ENCODE measurements at places on chromosomes 13 and 19. TPM values are rescaled to one million over a fixed set of nuclear protein-coding genes. Genes with fewer than 3 reads are reported as not detected.

- H3K27me3 ChIP-seq, result no peaks in the 10 kb centered on the region
- no peak overlapping the region for H3K27ac ChIP-seq
- DNase-seq, result peak; percentile 88
- no peak overlapping the region for H3K4me3 ChIP-seq
- H3K4me1 ChIP-seq, result peaks cover 11% of the 10 kb centered on the region
- no peaks in the 10 kb centered on the region for H3K36me3 ChIP-seq
Measured at GRCh38 chr19:54390942-54391577, 24.2 kb upstream of the TTYH1 start.

GRCh38 chr13:95056266-95056665, 245.0 kb downstream of the ABCC4 start:
- no peaks in the 10 kb centered on the region for H3K27me3 ChIP-seq
- no peak overlapping the region for H3K4me3 ChIP-seq
- H3K4me1 ChIP-seq, result no peaks in the 10 kb centered on the region
- no peak overlapping the region for H3K27ac ChIP-seq
- DNase-seq, result no peak

DNA sequence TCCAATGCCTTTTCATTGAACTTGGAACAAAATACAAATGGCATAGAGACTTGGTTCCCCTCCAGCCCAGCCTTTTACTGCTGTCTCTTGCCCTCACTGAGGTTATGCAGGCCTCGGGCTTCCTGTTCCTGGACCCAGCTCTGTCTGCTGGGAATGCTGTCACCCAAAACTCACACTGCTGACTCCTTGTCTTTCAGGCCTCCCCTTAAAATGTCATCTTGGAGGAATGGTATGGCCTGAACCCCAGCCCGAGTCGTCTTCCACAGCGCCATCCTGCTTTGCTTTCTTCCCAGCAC, 9.7 kb upstream of the ANKRD10 start:
- DNase-seq, result no peak
- H3K4me3 ChIP-seq, result no peak overlapping the region
- no peaks in the 10 kb centered on the region for H3K36me3 ChIP-seq
- peaks cover 22% of the 10 kb centered on the region for H3K4me1 ChIP-seq
- no peaks in the 10 kb centered on the region for H3K27me3 ChIP-seq

Gene LRRC4B
- total RNA-seq, result not detected

DNA sequence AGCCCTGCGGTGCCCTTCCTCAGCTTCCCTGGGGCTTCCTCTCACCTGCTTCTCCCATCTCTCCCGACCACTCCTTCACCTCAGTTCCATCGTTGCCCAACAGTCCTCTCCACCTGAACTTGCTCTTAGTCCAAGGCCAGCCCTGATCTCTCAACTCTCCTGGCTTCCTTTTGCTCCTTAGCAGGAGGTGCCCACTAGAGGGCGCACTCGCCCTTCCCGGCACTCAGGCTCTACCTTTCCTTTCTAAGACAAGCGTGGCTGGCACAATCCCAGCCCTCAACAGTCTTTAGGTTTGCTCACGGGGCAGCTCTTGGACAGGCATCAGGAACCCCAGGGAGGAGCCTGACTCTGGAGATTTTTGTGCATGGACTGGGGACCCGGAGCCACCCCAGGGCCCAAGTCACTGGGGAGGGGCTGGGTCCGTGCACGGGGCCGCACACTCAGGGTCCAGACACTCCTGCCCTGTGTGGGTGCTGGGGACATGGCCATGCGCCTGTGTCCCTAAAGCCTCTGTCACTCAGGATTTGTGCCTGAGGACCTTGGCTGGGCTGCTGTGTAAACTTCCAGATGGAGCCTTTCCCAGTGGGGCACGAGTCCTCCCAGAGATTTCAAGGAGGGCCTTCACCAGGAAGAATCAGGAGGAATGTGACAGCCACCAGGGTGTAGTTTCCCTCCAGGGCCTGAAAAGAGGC, 12.1 kb upstream of the CEACAM8 start:
- no peak overlapping the region for H3K27ac ChIP-seq
- DNase-seq, result peak; percentile 87
- H3K36me3 ChIP-seq, result no peaks in the 10 kb centered on the region
- H3K27me3 ChIP-seq, result no peaks in the 10 kb centered on the region
- H3K4me3 ChIP-seq, result no peak overlapping the region

DNA sequence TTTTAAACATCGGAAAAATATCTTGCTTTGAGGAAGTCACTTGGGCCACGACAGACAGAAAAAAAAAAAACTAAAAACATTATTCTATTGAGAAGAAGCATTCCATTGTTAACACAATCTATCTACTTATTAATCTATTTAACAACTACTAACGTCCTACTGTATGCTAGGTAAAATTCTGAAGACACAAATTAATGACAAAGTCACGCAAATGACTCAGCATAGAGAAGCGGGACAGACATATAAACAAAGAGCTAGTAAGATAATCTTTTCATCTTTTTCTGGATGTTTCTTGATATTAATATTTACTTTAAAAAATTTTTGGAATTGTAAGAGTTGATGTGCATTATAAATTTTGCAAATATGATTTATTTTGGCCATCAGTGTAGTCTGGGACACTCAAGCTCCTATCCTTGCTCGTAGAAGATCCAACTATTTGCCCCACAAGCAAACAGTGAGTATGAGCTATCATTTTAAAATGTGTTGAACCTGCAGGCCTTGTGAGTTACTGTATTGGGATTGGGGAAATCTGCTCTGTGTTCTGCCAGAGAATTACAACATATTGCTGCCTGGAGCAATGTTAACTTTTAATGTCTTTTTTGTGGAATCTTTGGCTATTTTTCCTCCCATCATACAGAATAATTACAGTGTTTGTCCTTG, 109.1 kb downstream of the PCDH9 start:
- DNase-seq, result no peak
- no peak overlapping the region for H3K4me3 ChIP-seq
- no peaks in the 10 kb centered on the region for H3K36me3 ChIP-seq
- no peaks in the 10 kb centered on the region for H3K4me1 ChIP-seq
- no peak overlapping the region for H3K27ac ChIP-seq
- H3K27me3 ChIP-seq, result no peaks in the 10 kb centered on the region

Gene IL4I1
- not detected for total RNA-seq

GRCh38 chr19:5958074-5958850, 19.7 kb downstream of the RANBP3 start:
- no peak overlapping the region for H3K4me3 ChIP-seq
- no peaks in the 10 kb centered on the region for H3K27me3 ChIP-seq
- no peak overlapping the region for H3K27ac ChIP-seq
- DNase-seq, result no peak
- H3K36me3 ChIP-seq, result no peaks in the 10 kb centered on the region

Gene PGLYRP1
- not detected for total RNA-seq

- H3K36me3 ChIP-seq, result no peaks in the 10 kb centered on the region
- DNase-seq, result peak; percentile 84
- H3K4me3 ChIP-seq, result no peak overlapping the region
- no peak overlapping the region for H3K27ac ChIP-seq
Measured at GRCh38 chr19:15101479-15102082, 5.6 kb upstream of the SYDE1 start.

- peak overlapping the region; percentile 70 for H3K4me3 ChIP-seq
- peaks cover 33% of the 10 kb centered on the region for H3K4me1 ChIP-seq
- H3K36me3 ChIP-seq, result no peaks in the 10 kb centered on the region
- peak overlapping the region; percentile 56 for H3K27ac ChIP-seq
Measured at GRCh38 chr13:21297447-21297846, 121.0 kb downstream of the MRPL57 start.

Gene CEACAM20
- not detected for total RNA-seq

- no peaks in the 10 kb centered on the region for H3K36me3 ChIP-seq
- H3K4me1 ChIP-seq, result no peaks in the 10 kb centered on the region
- H3K27ac ChIP-seq, result no peak overlapping the region
- DNase-seq, result no peak
- no peaks in the 10 kb centered on the region for H3K27me3 ChIP-seq
Measured at GRCh38 chr19:1522838-1523237, 1.0 kb upstream of the PLK5 start.

- H3K27me3 ChIP-seq, result no peaks in the 10 kb centered on the region
- no peak overlapping the region for H3K27ac ChIP-seq
- H3K4me1 ChIP-seq, result no peaks in the 10 kb centered on the region
- no peaks in the 10 kb centered on the region for H3K36me3 ChIP-seq
Measured at GRCh38 chr13:72637561-72637960, 89.9 kb downstream of the MZT1 start.

Gene ATP1A3
- total RNA-seq, result 22.4 TPM

DNA sequence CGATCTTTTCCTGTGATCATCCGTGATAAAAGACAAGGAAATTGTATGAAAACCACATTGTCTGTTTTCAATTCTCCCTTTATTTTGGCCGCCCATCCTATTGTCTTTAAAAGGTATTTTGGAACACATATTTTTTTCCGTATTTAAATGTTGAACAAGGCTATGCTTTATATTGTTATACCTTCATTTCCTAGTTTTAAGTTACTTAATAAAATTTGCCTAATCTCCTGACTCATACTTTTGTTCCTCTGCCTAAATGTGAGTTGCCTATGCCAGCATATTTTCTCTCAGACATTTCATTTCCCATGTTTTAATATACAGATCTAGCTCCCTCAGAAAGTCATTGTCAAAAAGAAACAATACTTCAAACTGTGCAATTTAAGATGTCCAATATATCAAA, 104.2 kb downstream of the SLITRK6 start:
- H3K27ac ChIP-seq, result no peak overlapping the region
- H3K27me3 ChIP-seq, result no peaks in the 10 kb centered on the region
- peaks cover 13% of the 10 kb centered on the region for H3K4me1 ChIP-seq
- no peak overlapping the region for H3K4me3 ChIP-seq
- DNase-seq, result no peak

Data from Karpas-422 (cell line).